ENCODE measurements at places on chromosomes 6 and 20.
A peak's percentile ranks its signal among the peaks of the same experiment; 100 is the strongest.

DNA sequence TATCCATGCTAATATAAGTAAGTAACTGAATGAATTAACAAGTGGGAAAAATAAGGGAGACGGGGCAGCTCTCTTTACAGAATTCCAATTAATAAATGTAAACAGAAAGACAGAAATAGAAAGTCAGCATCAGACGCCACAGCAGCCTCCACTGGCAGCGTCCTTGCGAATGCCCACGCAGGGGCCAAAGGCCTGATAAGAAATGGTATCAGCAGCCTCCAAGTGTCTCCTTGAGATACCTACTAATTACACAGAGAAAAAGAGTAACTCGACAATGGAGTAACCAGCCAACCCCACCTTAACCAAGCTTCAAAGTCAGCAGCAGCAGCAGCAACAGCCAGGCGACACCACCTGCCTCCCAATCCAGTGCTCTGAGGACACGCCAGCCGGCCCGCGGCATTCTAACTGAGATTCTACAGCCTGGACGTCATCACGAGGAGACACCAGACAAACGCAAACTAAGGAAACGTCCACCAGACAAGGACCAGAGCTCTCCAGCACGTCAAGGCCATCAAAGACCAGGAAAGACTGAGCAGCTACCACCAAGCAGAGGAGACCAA is 78.8 kb downstream of the TAF4 start:
- no peak for DNase-seq

DNA sequence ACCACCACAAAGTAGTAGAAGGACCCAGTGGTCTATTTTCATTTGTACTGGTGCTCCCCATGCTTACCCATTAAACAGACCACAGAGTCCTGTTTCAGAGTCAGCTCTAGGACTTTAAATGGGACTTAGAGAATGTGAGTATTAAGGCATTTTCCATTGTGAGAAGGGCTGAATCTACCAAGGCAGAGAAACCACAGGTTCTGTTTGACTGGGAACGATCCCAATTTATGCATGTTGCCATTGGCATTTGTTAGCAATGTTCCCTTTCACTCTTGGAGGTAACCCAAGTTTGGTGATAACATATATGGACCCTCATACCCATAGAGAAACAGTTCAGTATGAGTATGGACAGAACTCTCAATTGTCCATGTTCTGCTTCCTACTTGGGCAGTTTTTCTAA is 672.8 kb downstream of the KIF16B start:
- DNase-seq, result no peak

DNA sequence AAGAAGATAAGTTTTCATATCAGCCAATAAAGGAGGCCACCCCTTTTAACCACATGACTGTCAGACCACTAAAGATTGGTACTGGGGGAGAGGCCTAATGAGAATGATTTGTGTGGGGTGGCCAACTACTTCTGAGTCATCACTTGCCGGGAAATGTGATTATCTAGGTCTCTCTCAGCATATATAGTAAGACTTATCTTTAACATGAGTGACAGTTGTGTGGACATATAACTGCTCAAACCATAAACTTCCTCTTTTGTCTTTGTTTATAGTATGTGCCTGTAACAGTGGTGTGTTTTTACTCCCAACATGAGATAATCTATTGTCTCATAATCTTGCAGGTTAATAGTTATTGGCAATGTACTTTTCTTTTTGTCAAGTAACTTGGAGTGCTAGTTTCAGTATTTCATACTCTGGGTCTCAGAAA is 312.4 kb downstream of the CDKAL1 start:
- no peak for DNase-seq

GRCh38 chr6:81890846-81891245 is 138.4 kb upstream of the TENT5A start:
- DNase-seq, result no peak

GRCh38 chr6:31270788-31271640 is 878 bp downstream of the HLA-C start:
- peak; percentile 43 for DNase-seq

- DNase-seq, result no peak
Observed at GRCh38 chr6:100078509-100078908, 84.5 kb upstream of the MCHR2 start.

- DNase-seq, result no peak
Observed at GRCh38 chr6:16216501-16217155, 21.8 kb upstream of the GMPR start.

- DNase-seq, result no peak
Observed at GRCh38 chr20:17568972-17569521, 828 bp upstream of the DSTN start.

DNA sequence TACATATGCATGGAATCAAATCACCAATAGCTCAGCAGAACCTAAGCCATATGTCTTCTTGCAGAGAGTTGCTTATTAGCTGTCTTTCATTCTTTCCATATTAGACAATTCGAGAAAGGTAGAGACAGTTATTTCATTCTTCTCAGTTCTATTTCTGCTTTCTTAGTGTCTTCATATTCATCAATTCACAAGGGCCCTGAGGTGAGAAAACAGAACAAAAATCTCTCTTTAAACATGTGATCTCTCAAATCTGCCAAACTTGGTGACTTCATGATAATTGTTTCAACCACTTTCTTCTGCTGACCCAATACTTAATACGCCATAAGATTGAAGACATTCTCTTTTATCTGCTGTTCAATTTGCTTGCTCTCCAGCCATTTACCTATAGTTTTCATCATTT is 229.7 kb upstream of the MARCKS start:
- no peak for DNase-seq

DNA sequence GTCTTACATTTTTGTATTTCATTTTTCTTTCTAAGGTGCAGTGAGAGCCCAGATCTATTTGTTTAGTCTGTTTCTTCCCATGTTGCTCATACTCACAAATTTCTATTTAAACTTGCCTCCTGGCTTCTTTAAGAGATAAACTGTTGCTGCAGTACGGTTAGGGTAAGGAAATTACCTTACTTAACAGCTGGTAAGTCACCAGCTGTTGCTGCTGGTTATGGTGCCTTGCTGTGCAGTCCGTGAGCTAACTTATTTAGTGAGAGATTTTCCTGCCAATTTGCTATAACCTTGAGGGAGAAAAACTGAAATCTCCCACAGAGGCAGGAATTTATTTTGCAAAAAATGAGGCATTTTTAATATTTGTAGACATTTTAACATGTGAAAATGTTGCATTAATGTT is 261.0 kb downstream of the UST start:
- no peak for DNase-seq

DNA sequence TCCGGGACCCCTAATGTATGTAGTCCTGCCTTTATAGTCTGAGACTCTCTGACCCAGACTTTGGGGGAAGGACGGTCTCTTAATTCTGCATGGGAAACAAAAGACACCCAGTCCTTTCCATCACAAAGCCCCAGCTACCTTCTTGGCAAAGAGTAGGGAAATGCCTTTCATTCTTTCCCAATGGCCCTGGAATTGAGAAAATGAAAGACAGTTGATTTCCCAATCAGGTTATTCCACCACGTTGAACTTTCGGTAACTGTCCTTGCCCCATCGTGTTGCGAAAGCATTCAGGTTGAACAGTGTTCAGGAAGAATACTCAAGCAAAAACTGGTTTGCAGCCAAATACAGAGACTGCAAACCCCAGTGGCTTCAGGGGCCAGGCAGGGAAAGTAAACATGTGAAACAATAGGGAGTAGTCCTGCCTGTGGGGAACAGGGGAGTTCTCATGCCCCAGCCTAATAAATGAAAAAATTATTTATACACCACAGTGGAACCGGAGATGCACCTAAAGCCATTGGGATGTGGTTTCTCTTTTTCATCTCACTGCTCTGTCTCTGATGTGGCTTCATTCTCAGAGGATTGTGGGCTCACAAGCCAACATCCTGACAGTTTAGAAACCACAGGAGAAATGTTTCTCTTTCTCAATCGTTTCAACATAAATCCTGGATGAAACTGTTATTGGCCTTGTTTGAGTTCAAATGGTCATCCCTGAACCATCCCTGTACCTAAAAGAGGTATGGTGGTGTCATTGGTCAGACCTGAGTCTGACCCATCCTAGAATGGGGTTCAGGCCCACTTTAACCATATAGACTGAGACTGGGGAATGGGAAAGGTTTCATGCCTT is 44.2 kb upstream of the SLC9A8 start:
- DNase-seq, result no peak

DNA sequence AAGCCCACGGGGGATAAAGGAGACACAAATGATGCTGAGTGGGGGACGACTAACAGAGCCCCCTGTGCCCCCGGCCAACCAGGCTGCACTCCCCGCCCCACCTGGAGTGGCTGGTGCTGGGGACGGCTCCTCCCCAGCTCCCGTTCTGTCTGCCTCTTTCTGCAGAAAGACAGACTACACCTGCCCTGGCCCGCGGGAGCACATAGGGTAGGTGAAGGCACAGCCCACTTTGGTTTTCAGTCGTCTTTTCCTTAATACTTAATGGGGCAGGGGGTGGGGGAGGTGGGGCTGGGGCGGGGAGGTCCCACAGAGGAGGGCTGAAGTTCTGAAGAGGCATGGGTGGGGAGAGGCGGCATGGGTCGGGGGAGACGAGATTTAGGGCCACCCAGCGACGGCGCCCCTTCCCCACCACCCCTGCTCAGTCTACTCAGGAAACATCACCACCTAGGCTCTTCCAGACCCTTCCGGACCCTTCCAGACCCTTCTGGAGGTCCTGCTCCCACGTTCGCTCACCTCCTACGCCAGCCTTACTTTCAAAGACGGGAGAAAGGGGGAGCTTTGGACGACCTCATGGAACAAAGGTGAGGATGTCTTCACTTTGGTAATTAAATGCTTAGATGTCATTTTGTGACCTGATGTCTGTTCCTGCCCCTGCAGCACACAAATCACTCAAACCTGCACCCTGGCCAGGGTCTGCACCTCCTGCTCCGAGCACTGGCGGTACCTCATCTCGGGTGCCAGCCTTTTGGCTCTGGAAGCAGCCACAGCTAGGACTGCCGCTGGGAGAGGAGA is 21.2 kb upstream of the FRMD1 start:
- DNase-seq, result no peak

- no peak for DNase-seq
Observed at GRCh38 chr6:170093276-170093657, 197.6 kb downstream of the DLL1 start.

- DNase-seq, result no peak
Observed at GRCh38 chr6:107743311-107743710, 80.8 kb downstream of the SCML4 start.

- no peak for DNase-seq
Observed at GRCh38 chr6:21132856-21133838, 460.4 kb upstream of the SOX4 start.

- DNase-seq, result no peak
Observed at GRCh38 chr20:6265204-6265904, 142.5 kb upstream of the FERMT1 start.

- DNase-seq, result no peak
Observed at GRCh38 chr6:170019818-170020583, 268.6 kb downstream of the ERMARD start.

DNA sequence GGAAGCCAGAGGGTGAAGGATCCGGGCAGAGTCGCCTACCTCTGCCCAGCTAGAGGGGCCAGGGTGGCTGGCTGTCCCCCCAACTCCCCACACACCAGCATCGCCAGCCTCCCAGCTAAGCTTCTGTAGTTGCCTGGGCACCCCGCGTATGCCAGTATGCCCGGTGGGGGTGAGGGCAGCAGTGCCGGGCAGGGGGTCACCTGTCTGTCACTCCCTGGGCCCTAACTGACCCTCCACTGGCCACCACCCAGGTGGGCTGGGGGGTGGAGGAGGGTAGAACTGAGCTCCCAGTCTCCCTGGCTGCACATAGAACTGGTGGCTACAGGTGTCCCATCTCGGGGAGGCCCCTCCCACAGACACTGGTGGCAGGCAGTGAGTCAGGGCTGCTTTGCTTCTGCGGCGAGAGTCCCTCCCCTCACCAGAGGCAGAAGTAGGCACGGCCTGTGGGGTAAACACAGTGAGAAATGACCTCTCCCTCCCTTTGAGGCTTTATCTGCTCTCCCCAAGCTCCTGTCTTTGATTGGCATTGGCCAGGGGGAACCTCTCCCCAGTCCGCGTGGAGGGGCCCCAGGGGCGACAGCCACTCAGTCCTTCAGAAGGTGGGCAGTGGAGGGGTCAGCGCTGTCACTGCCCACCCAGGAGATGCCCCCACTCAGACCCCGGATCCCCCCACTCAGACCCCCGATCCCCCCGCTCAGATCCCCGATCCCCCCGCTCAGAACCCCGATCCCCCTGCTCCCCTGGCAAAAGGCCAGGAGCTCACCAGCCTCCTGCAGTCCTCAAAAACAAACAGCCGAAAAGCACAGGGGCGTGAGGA is 2.5 kb downstream of the NTSR1 start:
- DNase-seq, result peak; percentile 23

DNA sequence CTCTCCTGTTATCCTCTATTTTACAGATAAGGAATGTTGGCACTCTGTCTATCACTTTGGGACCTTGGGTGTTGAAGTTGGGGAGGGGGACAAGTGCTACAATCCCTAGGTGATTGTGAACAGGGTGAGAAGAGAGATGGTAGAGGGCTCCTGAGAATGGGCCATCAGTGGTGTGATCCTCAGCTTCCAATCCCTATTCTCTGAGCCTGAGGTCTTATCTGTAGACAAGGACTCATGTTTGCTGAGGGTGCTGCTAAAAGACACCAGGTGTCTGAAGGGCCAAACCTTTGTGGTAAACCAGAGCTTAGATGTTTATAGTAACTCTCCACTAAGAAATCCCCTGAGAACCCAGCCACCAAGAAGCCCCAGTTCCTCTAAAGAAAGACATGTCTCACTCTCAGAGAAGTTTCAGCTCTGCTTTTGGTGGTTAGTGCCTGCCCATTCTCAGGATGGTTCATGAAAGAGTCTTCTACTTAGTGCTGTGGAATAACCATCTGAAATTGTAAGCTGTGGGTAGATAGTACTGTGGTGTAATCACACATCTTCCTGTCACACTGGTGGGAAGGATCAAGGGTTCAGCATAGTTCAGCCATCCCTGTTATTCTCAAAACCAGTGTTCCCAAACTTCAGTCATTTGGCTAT is 58.2 kb upstream of the IL20RA start:
- no peak for DNase-seq

DNA sequence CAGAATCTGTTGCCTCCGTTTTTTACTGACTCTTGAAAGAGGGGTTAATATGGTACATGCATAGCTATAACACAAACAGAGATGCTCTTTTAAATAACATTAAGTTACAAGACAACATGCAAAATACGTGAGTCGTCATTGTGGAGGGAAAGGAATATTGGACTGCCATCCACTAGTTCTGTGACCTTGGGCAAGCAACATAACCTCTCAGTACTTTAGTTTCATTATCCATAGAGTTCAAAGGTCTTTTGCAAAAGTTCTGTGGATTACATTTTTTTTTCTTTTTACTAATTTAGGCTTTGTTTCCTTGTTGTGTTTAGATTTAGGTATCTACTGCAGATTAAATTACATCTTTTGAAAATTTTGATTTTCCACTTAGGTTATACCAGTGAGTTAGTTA is 70.5 kb downstream of the MACROD2 start:
- DNase-seq, result no peak

All from stimulated activated CD4-positive, alpha-beta T cell treated with anti-CD3 and anti-CD28 coated beads, Interleukin-2, amount 100 ng/mL, for 4 hours (primary cell).